CD4-positive, alpha-beta T cell treated with Interleukin-6 at 100 ng/mL for 8 hours (primary cell): ENCODE measurements at places on chromosomes 6 and 20.
A peak's percentile ranks its signal among the peaks of the same experiment; 100 is the strongest.

DNA sequence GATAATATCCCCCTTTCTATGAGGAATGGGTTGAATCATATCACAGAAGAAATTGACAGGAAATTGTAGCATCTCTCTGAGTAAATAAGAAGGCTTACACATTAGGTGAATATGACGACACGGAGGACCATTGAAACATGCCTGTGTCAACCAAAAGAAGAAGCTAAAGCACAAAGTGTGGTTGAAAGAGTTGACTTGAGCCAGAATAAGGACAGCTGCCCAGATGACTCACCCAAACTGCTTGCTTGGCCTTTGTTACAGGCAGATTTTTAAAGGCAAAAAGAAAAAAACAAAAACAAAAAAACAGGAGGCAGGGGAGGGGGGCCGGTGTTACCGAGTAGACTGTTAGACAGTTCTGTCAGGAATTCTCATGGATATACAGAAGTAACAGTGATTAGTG, 129.8 kb upstream of the EDN1 start:
- DNase-seq: no peak

DNA sequence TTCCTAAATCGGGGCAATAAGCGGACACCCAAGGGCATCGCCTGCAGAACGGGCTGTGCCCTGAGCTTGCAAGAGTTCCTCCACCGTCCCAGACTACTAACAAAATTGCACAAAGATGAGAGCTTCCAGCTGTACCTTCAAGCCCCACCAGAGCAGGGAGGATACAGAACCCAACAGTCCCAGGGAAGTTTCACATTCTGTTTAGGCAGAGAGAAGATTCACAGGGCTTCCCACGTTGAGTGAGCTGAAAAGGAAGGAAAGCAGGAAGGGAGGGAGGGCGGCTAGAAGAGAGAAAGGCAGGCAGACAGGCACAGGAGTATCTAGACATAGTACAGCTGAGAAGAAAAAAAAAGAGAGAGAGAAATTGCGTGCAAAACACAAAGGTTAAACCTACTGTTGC, 112.6 kb upstream of the AFDN start:
- DNase-seq: no peak

DNA sequence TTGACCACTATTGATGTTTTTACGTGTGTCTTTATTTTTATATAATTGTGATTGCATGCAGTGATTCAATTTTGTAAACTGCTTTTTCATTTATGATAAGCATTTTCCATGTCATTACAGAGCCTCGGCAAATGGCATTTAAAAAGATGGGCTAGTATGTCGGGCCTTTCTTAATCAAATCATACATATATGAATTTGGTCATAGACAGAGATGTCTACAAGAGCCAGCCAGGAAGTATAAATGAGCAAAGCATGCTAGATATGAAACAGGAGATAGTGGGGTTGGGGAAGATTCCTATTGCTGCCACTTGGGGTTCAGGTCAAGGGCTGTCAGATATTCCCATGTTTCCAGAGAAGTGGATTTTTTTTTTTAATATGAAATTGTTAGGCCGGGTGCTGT, 20.0 kb downstream of the KIF3B start:
- no peak for DNase-seq

GRCh38 chr20:36496707-36497669, 44.3 kb upstream of the MYL9 start:
- DNase-seq: no peak

DNA sequence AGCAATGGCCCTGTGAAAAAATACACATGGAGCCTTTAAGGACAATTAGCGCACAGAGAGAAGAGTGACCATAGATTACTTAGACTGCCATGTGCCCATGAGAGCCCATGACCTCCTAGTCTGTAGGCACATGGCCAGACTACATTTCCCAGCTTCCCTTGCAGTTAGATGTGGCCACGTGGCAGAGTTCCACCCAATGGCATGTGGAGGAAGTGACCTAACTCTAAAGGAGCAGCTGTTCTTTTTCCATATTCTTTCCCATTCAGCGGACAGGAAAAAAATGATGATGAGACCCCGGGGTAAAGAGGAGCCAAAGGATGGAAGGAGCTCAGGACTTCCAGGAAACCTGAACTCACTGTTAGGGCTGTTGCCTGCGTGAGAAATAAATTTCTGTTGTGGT, 116.6 kb downstream of the CBLN4 start:
- DNase-seq: no peak

GRCh38 chr6:144697369-144697760, 412.2 kb downstream of the UTRN start:
- no peak for DNase-seq

GRCh38 chr20:17956099-17956685, 12.4 kb downstream of the SNX5 start:
- no peak for DNase-seq

DNA sequence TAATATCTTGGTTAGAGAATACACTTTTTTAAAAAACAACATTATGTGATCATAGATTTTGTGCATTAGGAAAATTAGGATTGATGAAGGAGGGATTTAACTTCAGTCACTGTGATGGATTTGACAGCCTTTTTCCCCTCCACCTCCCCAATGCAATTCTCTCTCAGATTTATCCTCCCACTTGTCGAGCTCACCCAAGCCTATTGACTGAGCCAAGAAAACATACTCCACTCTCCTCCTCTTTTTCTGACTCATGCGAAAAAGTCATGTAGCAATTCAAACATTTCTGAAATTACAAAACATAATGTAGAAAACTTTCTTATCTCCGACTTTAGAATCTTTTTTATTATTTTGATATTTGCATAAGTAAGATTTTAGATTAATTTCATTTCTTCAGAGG, 24.1 kb downstream of the KLHL32 start:
- no peak for DNase-seq

DNA sequence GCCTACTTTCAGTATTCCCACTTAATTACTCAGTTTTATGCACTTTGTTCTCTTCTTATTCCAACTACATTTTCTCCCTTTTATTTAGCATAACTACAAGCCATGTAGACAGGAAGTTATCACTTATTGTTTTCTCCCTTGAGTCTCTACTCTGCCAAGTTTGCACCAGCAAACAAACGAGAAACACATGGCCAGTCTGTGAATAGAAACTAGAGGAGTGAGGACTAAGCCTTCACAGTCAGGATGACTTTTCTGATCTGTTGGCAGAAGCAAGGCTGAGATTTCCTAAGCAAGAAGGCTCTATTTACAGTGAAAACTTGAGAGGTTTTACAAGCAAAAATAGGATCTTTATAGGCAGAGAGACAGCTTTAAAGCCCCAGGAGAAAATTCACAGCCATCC, 69.8 kb upstream of the TINAG start:
- DNase-seq: no peak

- DNase-seq: no peak
Observed at GRCh38 chr20:61186771-61187472, 65.1 kb upstream of the CDH4 start.

GRCh38 chr6:14546036-14546435, 428.5 kb downstream of the CD83 start:
- DNase-seq: no peak

- peak; percentile 90 for DNase-seq
Observed at GRCh38 chr20:37527638-37528445, at the start of gene BLCAP. Gene BLCAP, minus strand, starts transcription at chr20:37527876. Its CDS starts 8,702 bp downstream, at chr20:37519174.

DNA sequence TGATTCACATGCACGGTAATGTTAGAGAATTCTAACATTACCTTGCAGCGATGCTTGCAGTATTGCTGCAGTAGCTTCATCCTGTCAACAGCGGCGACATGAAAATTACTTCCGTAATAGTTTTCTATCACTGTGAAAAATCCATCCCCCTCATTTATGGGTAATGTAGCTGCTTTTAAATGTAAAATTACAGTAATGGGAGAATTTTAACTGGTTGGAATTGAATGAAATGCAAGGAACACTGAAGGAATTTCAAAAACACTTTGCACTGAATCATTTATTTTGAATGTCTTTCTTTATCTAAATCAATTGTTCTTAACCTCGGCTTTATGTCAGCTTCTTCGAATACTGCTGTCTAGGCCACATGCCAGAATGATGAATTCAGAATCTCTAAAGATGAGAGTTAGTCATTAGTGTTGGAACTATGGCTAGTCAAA, 102.4 kb upstream of the HIVEP1 start:
- DNase-seq: no peak

- DNase-seq: no peak
Observed at GRCh38 chr6:12113190-12113577, 101.1 kb downstream of the HIVEP1 start.

DNA sequence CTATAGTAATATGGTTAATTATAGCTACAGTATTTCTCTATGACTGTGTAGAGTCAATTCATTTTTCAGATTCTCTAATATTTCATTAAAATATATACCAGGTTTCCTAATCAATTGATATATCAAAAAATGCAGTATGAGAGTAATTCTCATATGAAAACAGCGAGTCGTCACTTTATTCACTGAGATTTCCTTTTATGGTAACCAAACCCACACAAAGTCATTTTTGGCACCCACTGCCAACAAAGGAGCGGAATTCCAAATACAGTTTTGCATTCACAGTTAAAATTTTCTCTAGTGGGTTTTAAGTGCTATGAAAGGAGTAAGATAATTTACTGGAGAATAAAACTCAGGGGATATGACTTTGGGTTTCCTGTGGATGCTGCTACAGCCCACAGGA, 163.8 kb downstream of the HIVEP2 start:
- no peak for DNase-seq

- DNase-seq: no peak
Observed at GRCh38 chr6:35473850-35474130, 5.6 kb downstream of the RPL10A start.

- peak; percentile 5 for DNase-seq
Observed at GRCh38 chr6:24547243-24547642, 52.5 kb downstream of the ALDH5A1 start.

GRCh38 chr20:53643031-53643832, 49.6 kb upstream of the ZNF217 start:
- DNase-seq: peak; percentile 83

DNA sequence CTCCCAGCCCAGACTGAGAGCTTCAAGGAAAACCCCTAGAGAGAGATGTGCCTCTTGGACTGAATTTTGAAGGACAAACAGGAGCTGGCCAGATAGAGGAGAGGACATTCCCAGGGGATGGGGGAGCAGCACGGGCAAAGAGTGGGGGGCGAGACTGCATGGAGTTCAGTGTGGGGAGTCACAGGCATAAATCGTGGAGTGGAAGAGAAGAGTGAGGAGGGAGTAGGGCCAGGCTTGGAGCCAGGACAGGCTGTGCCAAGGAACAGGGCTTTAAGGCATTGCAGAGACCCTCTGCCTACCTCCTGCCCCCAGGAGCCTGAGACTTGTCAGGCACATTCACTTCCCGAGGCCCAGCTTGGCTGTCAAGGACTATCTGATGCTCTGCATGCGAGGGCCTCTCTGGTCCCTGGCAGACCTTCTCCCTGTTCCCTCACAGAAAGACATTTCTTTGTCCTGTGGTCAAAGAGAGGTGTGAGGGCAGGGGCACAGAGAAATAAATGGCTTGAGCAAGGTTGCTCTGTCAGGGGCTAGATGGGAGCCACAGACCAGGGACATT, 5.2 kb upstream of the SLC22A7 start:
- no peak for DNase-seq

DNA sequence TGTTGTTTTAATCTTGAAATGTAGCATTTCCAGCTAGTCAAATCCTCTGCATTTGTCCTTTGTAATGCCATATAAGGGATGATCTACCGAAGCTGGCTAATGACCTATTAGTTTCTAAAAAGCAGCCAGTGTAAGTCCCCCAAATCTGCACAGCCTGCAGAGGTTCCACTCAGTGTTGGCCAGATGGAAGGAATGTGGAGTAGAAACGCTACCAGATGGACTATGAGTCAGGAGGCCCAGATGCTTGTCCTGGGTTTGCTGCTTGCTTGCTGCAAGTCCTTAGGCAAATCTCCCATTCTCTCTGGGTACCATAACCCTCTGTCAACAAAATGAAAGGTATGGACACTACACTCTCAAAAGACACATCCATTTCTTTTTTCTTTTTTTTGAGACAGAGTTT, 149.8 kb downstream of the BTBD9 start:
- no peak for DNase-seq

DNA sequence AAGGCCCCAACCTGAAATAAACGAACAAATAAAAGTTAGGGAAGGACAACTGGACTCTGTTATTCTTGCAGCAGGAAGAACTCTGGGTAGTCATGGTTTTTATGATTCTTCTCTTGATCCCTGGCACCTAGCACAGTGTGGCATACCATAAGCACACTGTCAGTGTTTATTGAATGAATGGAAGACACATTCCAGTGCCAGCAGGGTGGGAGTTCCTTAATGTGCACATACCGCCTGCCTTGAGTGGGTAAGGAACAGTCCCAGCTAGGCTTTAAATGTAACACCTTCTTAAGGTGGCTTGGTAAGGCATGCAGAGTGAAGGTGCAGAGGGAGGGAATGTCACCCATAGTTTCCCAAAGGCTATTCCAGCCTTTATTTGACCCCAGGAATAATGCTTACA, 162.9 kb upstream of the CEP162 start:
- no peak for DNase-seq

DNA sequence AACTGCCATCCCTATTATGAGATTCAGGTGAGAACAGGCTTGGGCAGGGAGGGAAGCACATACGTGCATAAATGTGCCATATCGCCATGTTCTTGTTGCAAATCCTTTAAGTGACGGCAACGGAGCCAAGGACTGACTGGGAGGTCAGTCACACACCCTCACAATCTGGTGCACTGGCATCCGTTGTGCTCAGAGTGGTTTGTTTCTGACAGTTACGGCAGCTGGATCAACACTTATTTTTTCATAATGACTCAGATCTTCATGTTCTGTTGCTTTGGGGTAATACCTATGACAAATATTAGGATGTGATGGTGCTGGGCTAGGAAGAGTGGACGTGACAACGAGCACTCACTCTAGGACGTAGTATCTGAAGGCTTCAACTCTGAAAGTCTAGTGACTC, 56.2 kb upstream of the PREP start:
- peak; percentile 27 for DNase-seq

DNA sequence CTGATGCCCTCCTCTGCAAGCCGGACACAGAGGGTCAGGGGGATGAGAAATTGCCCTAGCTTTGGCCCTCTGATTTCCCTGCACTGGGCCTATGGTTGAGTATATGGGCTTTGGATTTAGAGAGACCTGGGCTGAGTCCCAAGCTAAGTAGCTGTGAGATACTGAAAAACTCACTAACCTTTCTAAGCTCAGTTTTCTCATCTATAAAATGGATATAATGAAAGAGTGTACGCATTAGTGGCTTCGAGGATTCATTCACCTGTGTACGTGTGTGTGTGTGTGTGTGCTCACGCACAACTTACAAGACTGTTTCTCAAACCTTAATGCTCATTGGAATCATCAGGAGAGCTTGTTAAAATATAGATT, 12.7 kb upstream of the RBPJL start:
- no peak for DNase-seq

DNA sequence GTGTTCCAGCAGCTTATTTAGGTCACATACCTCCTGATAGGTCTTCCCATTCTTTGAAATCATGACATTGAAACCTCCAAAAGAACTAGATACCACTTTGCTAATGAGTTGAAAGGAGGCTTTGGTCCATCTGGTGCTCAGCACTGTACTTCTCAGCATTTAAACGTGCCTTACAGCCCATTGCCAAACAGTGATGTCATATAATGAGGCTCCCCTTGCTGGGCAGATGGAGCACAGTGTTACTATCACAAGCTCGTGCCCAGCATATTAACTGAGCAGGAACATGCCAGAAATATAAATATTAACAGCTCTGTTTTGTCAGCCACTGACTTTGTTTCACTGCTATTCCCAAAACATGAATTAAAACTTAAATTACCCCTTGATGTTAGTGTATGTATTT, 25.5 kb upstream of the MAPK13 start:
- DNase-seq: no peak
